ENCODE measurements at places on chromosomes 11 and 22.

GRCh38 chr11:128859563-128860441 is 7.3 kb downstream of the KCNJ1 start:
- no peak for DNase-seq

GRCh38 chr11:93585758-93586157 is 42.6 kb upstream of the SMCO4 start:
- DNase-seq, result no peak

GRCh38 chr22:29257751-29258181 is 10.0 kb downstream of the RHBDD3 start:
- DNase-seq, result no peak

- no peak for DNase-seq
Observed at GRCh38 chr22:37023743-37024338, 4.3 kb downstream of the MPST start.

DNA sequence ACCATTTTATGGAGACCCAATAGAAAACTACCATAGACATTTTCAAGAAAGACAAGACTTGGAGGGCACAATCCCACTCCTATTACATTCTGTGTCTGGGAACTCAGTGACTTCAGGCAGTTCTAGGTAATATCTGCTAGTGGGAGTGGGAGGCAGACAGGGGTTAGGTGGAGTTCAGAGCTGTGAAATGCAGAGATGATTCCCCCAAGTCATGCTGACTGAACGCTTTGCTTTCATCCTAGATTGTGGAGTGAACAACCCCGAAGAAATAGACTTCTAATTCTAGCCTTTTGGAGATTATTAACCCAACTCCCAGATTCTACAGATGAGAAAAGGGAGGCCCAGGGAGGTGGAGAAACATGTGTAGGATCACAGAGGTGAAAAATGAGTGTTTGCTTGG is 437.8 kb upstream of the CADM1 start:
- DNase-seq, result no peak

DNA sequence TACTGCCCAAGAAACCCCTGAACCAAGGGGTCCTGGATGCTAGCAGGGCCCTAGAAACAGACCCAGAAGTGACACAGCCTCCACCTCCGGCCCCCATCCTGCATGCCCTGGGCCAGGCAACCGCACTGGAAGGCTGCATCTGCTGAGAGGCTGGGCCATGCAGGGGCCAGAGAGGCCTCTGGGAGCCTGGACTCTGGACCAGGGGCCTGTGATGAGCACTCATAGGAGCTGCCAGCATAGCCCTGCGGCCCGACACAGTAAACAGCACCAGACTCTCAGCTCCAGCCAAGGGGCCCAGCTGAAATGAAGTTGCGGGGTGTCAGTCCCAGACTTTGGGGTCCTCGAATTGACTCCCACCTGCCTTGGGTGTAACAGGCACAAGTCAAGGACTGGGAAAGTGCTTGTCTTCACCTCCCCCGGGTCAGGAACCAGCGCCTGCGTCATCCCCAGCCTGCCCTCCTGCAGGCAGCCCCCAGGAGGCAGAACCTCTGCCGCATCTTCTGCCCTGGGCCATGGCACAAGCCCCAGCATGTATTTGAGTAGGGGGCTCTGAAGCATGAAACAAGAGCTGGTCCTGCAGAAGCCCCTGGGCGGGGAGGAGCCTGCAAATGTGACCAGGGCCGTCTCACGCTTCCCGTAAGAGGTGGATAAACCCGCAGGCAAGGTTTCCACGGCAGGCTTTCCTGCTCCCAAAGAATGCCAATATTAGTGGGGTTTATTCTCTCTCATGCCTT is 25.2 kb upstream of the CCND1 start:
- DNase-seq, result no peak

DNA sequence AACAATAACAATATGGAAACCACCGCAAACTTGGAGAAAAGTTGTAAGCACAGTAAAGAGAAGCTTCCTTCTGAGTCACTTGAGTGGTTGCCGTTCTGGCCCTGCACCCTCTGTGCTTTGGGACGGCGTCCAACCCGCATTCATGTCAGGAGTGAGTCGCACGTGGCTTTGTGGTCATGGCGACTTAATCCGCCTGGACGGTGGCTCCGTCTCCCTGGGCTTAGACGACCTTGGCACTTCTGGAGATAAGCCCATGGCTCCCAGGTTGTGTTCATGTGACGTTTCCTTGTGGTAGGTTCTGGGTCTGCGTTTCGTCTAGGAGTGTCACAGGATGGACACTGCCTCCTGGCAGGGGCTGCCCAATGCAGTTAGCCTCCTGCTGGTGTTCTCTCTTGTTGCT is 40.5 kb downstream of the TPCN2 start:
- DNase-seq, result no peak

- no peak for DNase-seq
Observed at GRCh38 chr11:86292912-86293616, 9.0 kb upstream of the HIKESHI start.
